ENCODE measurements at places on chromosomes 11 and 22.

- no peak for DNase-seq
- peaks cover 24% of the 10 kb centered on the region for H3K4me1 ChIP-seq
- H3K27ac ChIP-seq = no peak overlapping the region
- H3K36me3 ChIP-seq = no peaks in the 10 kb centered on the region
- H3K4me3 ChIP-seq = no peak overlapping the region
Measured at GRCh38 chr11:3202305-3202704, 16.3 kb downstream of the MRGPRG start.

DNA sequence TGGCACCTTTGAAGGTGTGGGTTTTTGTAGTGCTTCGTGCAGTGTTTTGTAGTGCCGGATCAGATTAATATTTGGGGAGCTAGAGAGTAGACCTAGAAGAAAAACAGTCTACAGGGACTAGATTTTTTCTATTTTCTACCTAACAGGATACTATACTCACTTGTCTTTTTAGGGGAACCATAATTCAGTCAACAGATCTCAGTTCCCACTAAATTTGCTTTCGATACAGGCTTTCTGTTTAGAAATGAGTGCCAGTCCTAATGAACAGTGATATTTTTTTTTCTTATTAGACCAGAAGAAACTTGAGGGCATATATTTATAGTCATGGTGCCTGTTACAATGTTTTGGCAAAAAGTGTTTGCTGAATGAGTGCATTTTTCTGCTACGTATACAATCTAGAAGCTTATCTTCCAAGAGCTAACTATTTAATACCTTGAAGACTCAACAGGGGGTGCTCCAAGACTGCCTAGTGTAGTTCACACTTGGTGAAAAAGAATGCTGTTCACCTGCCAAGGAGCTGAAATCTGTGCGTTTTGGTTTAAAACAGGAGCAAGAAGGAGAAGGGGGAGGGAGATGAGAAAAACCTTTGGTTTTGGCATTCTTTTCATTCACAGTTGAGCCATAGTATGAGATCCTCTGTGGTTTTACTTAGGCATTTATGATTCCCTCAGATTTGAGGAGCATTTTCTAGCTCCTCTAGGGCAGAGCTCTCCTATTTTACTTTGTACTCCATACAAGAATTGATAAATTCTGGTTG lies 44.9 kb upstream of the VSTM5 start:
- DNase-seq = peak; percentile 40
- no peaks in the 10 kb centered on the region for H3K36me3 ChIP-seq
- H3K4me1 ChIP-seq = peaks cover 3% of the 10 kb centered on the region
- H3K27ac ChIP-seq = no peak overlapping the region
- no peak overlapping the region for H3K4me3 ChIP-seq

GRCh38 chr11:43071338-43071737 lies 240.5 kb upstream of the API5 start:
- H3K27ac ChIP-seq = no peak overlapping the region
- H3K27me3 ChIP-seq = no peaks in the 10 kb centered on the region
- H3K4me1 ChIP-seq = no peaks in the 10 kb centered on the region
- no peak for DNase-seq
- no peaks in the 10 kb centered on the region for H3K36me3 ChIP-seq

GRCh38 chr11:85779956-85780640 lies 30.8 kb downstream of the SYTL2 start:
- H3K4me3 ChIP-seq = no peak overlapping the region
- no peaks in the 10 kb centered on the region for H3K36me3 ChIP-seq
- no peaks in the 10 kb centered on the region for H3K27me3 ChIP-seq
- no peaks in the 10 kb centered on the region for H3K4me1 ChIP-seq
- DNase-seq = no peak
- H3K27ac ChIP-seq = no peak overlapping the region

GRCh38 chr11:130451231-130452019 lies 3.0 kb downstream of the ADAMTS15 start:
- H3K27me3 ChIP-seq = no peaks in the 10 kb centered on the region
- peak overlapping the region; percentile 3 for H3K4me3 ChIP-seq
- peak overlapping the region; percentile 51 for H3K27ac ChIP-seq
- peaks cover 23% of the 10 kb centered on the region for H3K4me1 ChIP-seq
- DNase-seq = peak; percentile 29

DNA sequence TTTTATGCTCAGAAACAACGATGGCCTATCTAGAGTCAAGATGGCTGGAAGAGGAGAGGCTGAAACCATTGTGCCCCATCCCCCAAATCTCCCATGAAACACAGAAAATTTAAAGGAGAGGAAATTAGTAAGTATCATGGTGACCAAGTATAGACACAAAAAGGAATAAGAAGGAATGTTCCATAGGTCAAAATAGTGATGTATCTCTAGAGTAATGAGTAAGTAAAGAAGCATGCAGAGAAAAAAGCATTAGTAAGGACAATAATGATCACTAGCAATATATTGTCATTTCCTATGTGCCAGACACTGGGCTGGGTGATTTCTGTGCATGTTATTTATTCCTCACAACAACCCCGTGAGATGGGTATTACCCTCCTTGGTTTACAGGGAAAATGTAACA lies 2.6 kb upstream of the SLC22A24 start:
- DNase-seq = no peak
- no peak overlapping the region for H3K4me3 ChIP-seq
- H3K4me1 ChIP-seq = no peaks in the 10 kb centered on the region
- H3K27me3 ChIP-seq = no peaks in the 10 kb centered on the region

DNA sequence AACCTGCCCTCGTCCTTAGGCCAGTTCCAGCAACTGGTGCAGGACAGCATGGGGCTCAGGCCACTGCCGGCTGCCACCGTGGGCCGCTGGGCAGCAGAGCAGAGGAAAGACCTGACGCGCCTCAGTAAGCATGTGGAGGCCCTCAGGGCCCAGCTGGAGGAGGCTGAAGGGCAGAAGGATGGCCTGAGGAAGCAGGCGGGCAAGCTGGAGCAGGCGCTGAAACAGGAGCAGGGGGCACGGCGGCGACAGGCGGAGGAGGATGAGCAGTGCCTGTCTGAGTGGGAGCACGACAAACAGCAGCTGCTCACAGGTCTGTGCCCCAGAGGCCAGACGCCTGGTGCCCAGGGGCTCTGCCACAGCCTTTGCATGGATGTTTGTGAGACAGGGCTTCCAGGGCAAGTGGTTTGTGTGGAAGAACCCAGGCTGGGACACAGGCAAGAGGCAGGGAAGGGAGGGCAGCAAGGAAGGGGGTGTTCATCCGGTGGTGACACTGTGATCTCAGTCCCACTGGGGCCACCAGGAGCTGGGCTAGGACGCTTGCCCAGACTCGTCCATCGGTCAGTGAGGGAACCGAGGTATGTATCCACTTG lies 13.9 kb downstream of the CCDC157 start:
- H3K27me3 ChIP-seq = no peaks in the 10 kb centered on the region
- no peak overlapping the region for H3K27ac ChIP-seq
- DNase-seq = no peak
- H3K4me1 ChIP-seq = no peaks in the 10 kb centered on the region

DNA sequence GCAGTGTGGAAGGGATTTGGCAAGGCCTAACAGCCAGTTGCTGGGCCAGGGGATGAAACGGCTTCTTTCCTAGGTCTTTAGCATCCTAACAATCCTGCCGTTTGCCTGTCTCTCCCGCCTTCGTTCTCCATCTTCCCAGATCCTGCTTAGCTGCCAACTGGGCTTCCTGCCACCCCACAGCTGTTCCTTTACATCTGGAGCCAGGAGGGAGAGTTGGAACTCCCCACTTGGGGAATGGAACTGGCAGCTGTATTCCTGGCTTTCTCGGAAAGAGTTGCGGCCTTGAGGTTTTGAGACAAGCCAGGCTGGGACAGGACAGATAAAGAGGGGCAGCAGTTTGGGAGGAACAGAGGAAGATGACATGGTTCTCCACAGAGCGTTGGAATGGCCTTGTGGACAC lies 59.6 kb downstream of the ST3GAL4 start:
- peak; percentile 94 for DNase-seq
- H3K4me3 ChIP-seq = no peak overlapping the region
- peaks cover 4% of the 10 kb centered on the region for H3K4me1 ChIP-seq
- no peaks in the 10 kb centered on the region for H3K27me3 ChIP-seq
- H3K36me3 ChIP-seq = peaks cover 13% of the 10 kb centered on the region
- H3K27ac ChIP-seq = peak overlapping the region; percentile 77

DNA sequence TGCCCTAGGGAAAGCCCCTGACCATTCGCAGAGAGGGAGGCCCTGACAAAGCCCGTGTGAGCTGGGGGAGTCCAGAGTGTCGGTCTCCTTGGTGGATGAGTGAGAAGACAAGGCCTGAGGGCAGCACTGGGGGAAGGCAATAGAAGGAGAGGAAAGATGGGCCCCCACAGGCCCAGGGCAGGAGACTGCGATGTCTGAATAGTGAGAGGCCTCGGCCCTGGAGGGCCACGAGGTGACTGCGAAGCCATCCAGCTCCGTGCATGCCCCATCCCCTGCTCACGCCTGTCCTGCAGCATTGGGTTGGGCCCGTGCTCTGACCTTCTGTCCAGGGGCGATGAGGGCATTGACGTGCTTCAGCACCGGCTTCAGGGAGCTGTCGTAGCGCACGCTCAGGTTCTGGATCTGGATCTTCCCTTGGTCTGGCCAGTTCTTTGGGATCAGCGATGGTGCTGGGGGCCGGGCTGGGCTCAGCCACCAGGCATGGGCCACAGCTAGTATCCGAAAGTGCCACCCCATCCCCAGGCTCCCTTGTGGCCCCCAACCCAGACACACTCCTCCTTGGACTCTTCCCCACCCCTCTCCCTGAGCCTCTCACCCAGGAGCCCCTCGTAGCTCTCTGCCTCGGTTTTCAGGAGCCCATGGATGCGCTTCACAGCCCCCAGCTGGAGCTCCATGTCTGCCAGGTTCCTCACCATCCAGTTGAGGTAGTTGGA lies 8.3 kb upstream of the KCNJ11 start:
- H3K27ac ChIP-seq = no peak overlapping the region
- no peak overlapping the region for H3K4me3 ChIP-seq
- no peaks in the 10 kb centered on the region for H3K4me1 ChIP-seq
- DNase-seq = no peak
- H3K27me3 ChIP-seq = no peaks in the 10 kb centered on the region
- no peaks in the 10 kb centered on the region for H3K36me3 ChIP-seq

DNA sequence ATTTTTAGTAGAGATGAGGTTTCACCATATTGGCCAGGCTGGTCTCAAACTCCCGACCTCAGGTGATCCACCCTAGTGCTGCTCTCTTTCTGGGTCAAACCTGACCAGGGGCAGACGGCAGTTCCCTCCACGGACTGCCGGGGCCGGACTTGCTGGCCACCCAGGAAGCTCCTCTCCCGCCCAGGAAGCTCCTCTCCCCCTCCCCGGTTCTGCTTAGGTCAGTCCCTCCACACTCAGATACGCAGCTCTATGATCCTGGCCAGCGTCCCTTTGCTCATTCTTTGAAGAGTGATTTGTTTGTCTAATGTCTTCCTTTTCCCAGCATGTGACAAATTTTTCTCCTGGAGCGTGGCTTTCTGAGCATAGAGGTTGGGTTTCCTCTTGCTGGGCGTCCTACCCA lies 125.3 kb upstream of the B3GAT1 start:
- H3K4me3 ChIP-seq = no peak overlapping the region
- H3K27ac ChIP-seq = no peak overlapping the region
- no peaks in the 10 kb centered on the region for H3K36me3 ChIP-seq
- H3K4me1 ChIP-seq = no peaks in the 10 kb centered on the region
- DNase-seq = no peak

DNA sequence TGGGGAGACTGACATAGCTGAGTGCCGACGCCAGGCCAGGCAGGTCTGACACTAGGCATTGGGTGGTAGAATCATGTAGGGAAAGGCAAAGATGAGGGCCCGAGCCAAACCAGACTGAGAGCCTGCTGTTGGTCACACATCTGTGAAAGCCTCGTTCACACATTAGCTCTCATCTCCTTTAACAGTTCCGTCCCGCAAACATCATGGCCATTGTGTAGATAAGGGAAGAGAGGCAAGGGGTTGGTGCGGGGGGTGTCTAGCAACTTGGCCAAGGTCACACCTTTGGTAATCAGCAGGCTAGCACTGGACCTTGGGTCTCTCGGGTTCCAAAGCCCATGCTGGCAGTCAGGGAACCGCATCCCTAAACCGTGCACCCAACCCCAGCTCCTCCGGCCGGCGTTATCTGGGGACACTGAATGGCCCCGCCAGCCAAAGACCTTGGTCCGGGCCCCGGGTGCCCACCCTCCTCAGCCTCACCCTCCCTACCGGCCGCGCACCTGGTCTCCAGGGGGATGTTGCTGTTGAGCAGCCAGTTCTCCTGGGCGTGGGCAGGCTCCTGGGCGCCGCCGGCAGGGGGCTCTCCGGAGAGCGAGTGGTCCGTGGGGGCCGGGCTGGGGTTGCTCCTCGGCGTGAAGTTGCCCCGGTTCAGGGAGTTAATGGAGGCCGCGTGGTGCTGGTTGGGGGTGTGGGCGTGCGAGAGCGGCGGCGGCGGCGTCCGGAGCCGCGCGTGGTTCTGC lies 328.3 kb upstream of the NARS2 start:
- no peaks in the 10 kb centered on the region for H3K27me3 ChIP-seq
- H3K4me1 ChIP-seq = no peaks in the 10 kb centered on the region
- no peaks in the 10 kb centered on the region for H3K36me3 ChIP-seq
- H3K4me3 ChIP-seq = no peak overlapping the region
- no peak for DNase-seq

DNA sequence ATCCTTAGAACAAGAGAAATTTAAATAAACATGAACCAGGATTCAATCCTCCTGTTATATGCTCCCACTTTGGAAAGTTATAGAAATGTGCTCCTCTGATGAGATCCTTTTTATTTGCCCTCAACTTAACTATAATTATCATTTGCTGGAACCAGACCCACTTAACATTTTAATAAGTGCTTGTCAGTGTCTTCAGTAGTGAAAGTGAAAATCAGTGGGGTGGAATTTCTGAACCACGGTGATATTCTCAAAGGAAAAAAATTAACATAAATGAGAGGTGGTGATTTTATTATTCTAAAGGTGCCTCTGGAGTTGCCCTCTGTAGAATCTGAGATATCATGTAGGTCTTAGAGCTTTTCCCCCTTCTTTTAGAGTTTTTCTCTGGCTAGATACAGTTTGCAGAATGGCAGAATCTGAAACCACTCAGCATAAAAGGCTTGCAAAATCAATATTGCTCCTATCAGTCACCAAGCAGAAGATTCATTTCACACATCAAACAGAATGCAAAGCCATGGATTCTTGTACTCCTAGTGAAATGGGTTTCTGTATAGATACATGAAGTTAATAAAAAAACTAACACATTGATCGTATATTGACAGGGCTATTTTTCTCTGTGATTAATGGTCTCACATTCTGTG lies 213.2 kb downstream of the LUZP2 start:
- H3K4me1 ChIP-seq = no peaks in the 10 kb centered on the region
- H3K27me3 ChIP-seq = no peaks in the 10 kb centered on the region
- no peak overlapping the region for H3K4me3 ChIP-seq
- DNase-seq = no peak
- H3K27ac ChIP-seq = no peak overlapping the region

Measured in tibial nerve (tissue), 4 donors.